ENCODE measurements at places on chromosomes 2 and 18.

- DNase-seq, result no peak
Observed at GRCh38 chr2:7017671-7018281, 100.6 kb downstream of the RNF144A start.

DNA sequence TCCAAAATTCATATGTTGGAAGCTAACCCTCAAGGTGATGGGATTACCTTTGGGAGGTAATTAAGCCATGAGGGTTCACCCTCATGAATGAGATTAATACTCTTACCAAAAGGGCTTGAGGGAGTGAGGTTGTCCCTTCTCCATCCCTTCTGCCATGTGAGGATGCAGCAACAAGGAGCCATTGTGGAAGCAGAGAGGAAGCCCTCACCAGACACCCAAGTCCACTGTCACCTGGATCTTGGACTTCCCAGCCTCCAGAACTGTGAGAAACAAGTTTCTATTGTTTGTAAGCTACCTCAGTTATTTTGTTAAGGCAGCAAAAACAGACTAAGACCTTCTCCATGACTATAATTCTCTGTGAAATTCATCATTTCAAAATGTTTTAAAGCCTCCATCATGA is 125.7 kb downstream of the FAM124B start:
- DNase-seq, result no peak

DNA sequence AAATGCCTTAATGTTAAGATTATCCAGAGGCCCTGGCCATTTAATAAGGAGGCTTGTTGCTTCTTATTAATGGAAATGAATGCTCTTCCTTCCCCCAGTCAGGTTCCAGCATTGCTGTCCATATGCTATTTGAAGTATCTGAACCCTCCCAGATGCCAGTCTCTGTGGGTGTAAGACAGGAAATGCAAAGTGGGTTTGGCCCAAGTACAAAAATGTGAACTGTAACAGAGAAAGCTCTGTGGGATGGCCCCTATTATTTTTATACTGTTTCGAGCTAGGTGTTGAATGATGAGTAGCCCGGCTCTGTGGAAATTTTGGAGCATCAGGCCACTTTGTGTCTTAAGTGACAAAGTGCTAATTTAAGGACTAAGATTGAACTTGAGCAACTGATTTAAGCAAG is 141.0 kb downstream of the UXS1 start:
- DNase-seq, result no peak

GRCh38 chr2:137181370-137181769 is 416.0 kb downstream of the THSD7B start:
- no peak for DNase-seq

GRCh38 chr2:214699236-214699635 is 110.2 kb downstream of the BARD1 start:
- DNase-seq, result no peak

DNA sequence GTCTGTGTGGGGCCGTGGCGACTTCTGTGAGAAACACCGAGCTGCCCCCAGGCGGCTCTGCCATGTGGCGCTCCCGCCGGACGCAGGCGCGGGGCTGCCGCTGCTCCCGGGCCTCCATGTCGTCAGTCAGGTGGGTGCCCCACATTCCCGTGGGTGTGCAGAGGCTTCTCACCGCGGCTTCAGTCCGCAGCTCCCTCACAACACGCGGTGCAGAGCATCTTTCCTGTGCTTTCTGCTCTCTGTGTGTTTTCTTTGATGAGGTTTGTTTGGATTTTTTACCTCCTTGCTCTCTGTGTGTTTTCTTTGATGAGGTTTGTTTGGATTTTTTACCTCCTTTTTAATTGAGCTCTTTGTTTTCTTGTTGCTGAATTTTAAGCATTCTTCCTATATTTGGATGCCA is 13.0 kb downstream of the AQP12A start:
- no peak for DNase-seq

GRCh38 chr2:23692263-23692662 is 234.7 kb downstream of the ATAD2B start:
- no peak for DNase-seq

- no peak for DNase-seq
Observed at GRCh38 chr2:239519089-239519920, 118.5 kb upstream of the HDAC4 start.

DNA sequence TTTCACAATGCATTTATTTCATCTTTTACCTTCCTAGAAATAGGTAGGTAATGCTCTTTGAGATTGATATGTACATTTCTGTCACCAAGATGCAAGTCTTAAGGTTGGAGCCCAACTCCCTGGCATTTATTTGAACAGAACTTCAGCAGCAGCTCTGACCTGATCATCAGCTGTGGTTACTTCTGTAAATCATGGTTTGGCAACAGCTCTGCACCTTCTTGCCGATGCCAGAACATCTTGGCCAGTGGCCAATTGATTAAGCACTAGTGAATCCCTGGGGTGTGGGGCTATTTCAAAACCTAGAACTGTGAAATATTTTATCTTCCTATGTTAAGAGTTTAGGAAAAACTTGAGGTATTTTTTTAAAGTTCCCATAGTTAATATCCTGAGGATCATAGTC is 124.8 kb upstream of the NYAP2 start:
- no peak for DNase-seq

- no peak for DNase-seq
Observed at GRCh38 chr2:7824211-7824610, 857.6 kb upstream of the ID2 start.

GRCh38 chr2:9204939-9205338 is 1.7 kb upstream of the ASAP2 start:
- DNase-seq, result no peak

DNA sequence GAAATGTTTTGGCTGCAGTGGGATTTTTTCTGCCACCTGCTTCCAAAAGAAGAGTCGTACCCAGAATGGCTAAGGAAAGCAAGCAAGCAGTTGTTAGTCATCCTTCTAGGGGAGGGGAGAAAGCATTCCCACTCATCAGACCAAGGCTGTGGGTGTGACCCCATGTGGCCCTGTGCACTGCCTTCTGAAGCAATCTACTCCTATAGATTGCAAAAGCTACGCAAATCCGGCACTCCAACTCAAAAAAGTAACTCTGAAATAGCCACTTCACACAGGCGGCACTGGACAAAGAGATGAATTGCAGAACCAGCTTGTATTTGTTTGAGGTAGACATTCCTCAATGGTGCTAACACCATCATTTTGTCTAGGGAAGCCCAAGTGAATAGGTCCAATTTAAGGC is 44.3 kb downstream of the ST3GAL5 start:
- no peak for DNase-seq
